NK-92 treated with Interleukin-12 subunit alpha and Interleukin-12 subunit beta, amount 100 ng/mL, for 24 hours (cell line): ENCODE measurements at places on chromosomes 12 and 14.

DNA sequence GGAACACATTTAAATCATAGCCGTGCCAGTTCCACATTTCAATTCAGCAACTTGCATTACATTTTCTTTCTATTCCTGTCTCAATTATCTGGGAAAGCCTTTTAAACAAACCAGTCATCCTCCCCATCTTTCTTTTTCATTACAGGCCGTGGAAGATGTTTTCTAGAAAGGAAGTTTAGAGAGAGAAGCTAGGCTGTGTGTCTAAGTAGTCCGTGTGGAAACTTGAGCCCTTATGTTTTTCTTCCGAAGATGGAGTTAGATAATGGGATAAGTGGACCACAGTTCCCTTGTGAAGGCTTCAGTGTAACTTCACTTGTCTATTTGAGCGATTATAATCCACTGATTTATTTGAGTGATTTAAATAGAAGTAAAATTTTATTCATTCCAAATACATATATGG is 12.4 kb upstream of the PPM1H start:
- no peak for DNase-seq

GRCh38 chr14:33588771-33589170 is 362.1 kb downstream of the EGLN3 start:
- no peak for DNase-seq

GRCh38 chr12:14828892-14829291 is 14.4 kb downstream of the ART4 start:
- DNase-seq = no peak

- no peak for DNase-seq
Observed at GRCh38 chr12:123030686-123031085, 50.2 kb downstream of the ARL6IP4 start.

GRCh38 chr12:57822392-57823130 is 4.0 kb upstream of the AVIL start:
- DNase-seq = no peak

- DNase-seq = no peak
Observed at GRCh38 chr14:105502446-105503295, 11.6 kb downstream of the TEDC1 start.

DNA sequence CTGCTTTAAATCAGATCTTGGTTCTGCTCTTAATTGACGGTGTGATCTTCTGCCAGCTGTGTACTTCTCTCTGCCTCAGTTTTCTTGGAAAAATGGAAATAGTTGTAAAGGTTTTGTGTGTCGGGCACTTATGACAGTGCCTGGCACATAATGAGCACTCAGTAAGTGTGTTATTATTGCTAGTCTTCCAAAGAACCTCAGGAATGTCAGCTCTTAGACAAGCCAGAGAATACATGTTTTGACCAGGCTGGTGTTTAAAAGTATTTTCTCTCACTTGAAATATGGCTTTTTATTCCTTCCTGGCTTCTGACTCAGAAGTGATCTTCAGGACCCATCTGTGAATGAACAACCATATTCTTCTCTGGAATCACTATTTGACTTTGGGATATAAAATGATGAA is 304.1 kb downstream of the SNAPC1 start:
- DNase-seq = no peak

DNA sequence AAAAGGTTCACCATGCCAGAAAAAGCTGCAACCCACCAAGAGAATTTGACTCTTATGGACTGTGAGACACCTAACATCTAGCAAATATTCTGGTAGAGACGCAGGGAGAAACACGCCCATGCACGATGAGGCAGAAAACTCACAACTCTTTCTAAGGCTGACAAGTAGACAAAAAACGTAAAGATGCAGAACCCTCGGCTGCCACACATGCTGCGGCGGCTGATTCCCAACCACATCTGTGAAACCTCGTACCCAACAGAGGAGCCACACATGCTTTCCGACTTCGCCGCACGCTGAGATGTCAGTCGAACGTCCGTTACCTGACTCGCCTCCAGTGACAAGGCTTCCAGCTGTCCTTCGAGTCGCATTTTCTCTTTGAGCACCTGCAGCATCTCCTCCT is 21.8 kb downstream of the GOLGA3 start:
- DNase-seq = no peak

GRCh38 chr14:100202712-100203111 is 36.2 kb upstream of the YY1 start:
- no peak for DNase-seq

DNA sequence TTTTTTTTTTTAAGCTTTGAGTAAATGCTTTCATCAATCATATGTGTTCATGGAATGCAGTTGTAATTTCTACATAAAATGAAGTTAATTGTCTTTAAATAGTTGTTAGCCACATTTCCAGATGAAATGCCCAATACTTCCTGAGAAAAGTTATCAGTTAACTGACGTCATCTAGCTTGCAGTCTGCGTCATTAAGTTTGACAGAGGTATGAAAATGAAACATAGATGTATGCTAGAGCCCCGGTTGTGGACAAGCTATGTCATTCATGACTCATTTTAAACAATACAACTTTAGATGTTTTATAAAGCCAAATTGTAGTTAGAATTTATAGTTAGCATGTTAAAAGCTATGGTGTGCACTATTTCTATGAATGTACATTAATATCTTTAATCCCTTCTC is 90.7 kb downstream of the PLEKHA5 start:
- DNase-seq = no peak

- no peak for DNase-seq
Observed at GRCh38 chr14:77343662-77344061, 22.8 kb downstream of the GSTZ1 start.

DNA sequence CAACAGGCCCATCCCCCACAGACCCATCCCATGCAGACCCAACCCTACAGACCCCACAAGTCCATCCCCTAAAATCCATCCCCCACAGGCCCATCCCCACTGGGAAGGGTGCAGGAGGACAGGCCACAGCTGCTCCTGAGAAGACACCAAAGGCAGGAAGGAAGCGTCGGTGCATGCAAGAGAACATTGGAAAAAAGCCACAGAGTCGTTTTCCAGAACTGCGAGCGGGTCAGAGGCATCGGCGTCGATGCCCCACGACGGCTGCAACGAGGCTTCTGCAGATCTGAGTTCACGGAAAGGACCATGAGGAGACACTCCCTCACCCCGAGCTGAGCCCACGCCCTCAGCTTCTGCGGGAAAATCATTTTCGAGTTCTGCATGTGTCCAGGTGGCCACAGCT is 59.6 kb upstream of the GALNT9 start:
- DNase-seq = no peak

- no peak for DNase-seq
Observed at GRCh38 chr12:93587611-93588010, 15.1 kb downstream of the SOCS2 start.

- no peak for DNase-seq
Observed at GRCh38 chr14:89486961-89487360, 69.9 kb upstream of the FOXN3 start.

DNA sequence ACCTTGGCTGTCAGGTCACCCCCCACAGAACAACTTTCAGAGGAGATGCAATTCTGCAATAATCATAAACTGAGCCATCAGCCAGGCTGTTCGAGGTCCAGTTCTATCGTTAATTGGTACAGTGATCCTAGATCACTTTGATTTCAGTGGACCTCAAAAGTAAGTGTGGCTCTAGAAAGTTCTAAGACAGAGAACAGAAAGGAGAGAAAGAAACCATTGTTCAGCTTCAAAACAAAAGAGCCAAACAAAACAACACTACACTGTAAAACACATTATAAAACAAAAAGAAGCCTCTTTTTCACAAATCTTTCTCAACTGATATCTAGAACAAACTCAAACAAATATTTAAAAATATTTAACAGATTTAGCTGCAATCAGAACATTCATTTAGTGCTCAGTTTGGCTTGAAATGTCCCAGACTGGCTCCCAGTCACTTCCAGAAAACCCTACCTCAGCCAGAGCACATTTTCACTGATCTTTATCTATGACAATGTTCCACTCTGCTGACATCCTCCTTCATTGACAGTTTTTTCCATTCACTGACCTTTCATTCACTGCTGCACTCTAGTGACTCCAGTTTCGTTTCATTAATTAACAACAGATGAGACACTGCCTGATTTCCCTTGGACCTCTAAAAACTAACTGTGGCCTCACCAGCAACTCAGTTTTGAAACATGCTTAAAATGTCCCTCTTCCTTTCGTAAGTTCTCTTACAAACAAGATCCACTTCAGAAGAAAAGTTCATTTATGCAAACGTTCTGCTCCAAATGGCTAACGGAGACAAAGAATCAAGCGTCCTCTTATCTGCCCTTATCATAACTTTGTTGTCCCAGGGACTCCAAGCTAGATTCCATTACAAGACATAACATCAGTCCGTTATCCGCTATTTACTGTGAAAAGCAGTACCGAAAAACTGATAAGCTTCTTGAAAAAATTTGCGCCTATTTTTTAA is 56.8 kb downstream of the DUSP16 start:
- no peak for DNase-seq

GRCh38 chr12:5003025-5003666 is 40.5 kb upstream of the KCNA5 start:
- DNase-seq = peak; percentile 17

- DNase-seq = no peak
Observed at GRCh38 chr12:124456652-124457152, 110.7 kb downstream of the NCOR2 start.

DNA sequence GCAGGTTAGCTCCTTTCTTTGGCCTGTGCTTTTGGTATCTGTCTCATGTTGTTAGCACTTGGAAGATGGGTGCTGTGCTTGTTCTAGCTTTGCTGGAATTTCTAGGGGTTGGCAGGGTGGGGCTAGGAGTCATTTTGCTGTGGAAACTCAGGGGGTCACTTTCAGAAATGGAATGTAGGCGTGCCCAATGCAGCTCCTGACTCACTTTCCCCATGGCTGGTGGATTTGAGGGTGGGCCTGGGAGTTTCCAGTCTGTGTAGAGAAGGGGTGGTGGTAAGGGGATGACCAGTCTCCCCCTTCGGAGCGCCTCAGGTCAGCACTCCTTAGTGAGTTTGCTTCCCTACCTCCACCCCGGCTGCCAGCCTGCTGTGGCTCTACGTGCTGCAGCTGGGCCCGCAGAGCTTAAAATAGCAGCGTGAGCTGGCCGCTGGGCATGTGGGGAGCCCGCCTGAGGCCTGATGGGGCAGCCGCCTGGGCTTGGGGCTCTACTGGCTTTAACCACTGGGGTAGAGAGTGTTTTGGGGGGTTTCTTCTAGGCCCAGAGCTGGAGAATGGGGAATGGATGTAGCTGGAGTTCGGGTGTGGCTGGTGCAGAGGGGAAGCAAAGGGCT is 108.2 kb downstream of the TSPAN9 start:
- DNase-seq = no peak

- no peak for DNase-seq
Observed at GRCh38 chr12:45559537-45559936, 170.0 kb upstream of the ARID2 start.

DNA sequence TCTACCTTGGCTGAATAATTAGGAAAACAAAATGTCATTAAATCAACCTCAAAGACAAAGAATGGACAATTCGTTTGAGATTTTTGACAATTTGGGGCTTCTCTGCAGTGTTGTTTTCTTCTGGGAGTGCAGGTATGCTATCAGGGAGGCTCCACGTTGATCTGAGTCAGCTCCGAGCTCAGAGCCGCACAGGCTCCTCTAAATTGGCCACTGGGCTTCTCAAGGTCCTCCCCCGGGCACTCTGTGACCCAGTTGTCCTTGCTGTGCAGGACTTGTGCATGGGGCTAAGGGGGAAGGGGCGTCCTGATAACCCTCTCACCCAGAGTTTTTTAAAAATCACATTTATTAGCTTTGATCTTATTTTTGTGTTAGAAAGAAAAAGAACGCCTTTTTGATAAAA is 52.7 kb downstream of the TBX3 start:
- DNase-seq = no peak

- DNase-seq = no peak
Observed at GRCh38 chr12:79236920-79237319, 372.3 kb downstream of the SYT1 start.

DNA sequence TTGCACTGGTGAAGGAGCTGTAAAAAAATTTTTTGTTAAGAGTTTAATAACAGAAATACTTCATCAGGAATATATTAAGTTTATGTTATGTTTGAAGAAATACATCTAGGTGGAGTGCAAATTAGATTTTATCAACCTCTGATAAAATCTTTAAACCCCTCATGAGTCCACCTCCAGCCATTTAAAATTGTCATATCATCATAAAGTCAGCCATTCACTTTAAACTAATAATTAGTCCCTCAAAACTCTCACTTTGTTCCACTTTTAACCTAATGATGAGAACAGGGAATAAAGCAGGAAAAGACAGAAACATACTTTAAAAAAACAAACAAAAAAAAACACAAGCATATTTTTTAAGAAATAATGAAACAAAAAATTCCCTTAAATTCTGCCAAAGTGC is 25.1 kb downstream of the ZFC3H1 start:
- no peak for DNase-seq

DNA sequence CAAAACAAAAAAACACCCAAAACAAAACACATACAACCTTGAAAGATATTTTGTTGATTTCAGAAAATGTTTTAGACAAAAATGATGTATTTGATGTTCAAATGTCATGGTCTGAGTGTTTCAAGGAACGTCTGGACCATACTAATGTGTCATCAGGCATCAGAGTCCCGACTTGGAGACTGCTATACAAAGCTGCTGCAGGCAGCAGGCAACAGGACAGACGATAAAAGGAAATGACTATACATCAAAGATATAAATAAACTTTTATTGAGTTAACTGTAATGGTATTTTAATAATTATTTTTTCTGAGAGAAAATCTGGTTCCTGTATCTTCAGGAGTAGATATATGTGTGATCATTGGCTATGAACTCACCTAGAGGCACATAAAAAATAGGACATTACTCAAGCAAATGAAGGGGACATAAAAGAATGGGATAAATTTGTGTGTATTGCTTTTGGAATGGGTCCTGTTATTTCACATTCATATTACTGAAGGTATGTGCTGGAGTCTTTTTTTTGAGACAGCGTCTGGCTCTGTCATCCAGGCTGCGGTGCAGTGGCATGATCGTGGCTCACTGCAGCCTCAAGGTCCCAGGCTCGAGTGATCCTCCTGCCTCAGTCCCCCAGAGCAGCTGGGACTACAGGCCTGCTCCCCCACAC is 87.3 kb upstream of the HECTD1 start:
- DNase-seq = no peak

- DNase-seq = no peak
Observed at GRCh38 chr12:92000597-92000996, 145.0 kb downstream of the BTG1 start.

DNA sequence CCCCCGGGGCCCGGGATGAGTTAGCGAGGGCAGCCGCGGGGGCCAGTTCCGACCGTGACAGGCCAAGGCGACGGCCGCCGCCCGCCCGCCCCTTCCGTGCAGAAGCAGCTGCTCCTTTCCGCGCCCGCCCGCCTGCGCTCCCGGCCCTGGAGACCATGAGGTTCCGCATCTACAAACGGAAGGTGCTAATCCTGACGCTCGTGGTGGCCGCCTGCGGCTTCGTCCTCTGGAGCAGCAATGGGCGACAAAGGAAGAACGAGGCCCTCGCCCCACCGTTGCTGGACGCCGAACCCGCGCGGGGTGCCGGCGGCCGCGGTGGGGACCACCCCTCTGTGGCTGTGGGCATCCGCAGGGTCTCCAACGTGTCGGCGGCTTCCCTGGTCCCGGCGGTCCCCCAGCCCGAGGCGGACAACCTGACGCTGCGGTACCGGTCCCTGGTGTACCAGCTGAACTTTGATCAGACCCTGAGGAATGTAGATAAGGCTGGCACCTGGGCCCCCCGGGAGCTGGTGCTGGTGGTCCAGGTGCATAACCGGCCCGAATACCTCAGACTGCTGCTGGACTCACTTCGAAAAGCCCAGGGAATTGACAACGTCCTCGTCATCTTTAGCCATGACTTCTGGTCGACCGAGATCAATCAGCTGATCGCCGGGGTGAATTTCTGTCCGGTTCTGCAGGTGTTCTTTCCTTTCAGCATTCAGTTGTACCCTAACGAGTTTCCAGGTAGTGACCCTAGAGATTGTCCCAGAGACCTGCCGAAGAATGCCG is 699 bp downstream of the MGAT2 start:
- DNase-seq = peak; percentile 66
